Activated CD4-positive, alpha-beta T cell treated with anti-CD3 and anti-CD28 coated beads for 24 hours (primary cell): ENCODE measurements at places on chromosomes 7 and 10.

DNA sequence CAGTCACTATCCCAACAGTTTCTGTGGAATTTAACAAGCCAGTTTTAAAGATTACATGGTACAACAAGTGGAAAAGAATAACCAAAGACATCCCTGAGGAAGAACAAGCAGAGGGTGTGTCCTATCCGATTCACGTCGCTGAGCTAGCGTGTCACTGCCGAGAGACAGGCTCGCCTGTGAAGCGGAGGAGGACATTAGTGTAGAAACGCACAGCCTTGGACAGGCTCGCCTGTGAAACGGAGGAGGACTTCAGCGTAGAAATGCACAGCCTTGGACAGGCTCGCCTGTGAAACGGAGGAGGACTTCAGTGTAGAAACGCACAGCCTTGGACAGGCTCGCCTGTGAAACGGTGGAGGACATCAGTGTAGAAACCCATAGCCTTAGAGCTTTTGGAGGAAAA, 52.7 kb upstream of the INPP5A start:
- DNase-seq, result no peak

DNA sequence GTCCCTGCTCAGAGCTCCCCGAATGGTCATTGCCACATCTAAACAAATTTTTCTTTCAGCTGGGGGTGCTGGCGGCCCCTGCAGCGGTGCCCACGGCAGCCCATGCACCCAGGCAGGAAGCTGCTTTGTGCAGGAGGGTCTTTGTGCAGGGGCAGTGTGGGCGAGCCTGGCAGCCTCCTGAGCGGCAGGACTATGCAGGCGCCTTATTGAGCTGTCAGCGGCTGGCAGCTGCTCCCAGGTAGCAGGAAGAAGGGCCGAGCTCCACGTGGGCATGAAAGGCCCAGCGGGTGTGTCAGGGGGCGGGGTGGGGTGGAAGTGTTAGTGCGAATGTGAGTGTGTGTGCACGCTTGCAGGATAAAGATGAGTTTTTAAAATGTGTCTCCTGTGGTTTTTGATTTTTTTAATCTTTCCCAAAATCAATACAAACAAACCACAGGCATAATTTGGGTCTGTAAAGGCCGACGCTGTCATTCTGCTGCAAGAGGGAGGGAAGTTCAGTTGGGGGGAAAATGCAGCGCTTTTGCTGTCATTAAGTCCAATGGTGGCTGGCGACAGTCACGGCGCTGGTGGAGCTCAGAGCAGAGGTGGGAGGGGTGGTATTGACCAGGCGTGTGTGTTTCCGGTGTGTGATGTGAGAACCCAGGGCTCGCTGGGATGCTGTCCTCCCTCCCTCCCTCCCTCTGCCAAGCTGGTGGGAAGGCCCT, 83.9 kb downstream of the LHPP start:
- DNase-seq, result no peak

GRCh38 chr10:48821692-48822091, 117.9 kb downstream of the LRRC18 start:
- no peak for DNase-seq

DNA sequence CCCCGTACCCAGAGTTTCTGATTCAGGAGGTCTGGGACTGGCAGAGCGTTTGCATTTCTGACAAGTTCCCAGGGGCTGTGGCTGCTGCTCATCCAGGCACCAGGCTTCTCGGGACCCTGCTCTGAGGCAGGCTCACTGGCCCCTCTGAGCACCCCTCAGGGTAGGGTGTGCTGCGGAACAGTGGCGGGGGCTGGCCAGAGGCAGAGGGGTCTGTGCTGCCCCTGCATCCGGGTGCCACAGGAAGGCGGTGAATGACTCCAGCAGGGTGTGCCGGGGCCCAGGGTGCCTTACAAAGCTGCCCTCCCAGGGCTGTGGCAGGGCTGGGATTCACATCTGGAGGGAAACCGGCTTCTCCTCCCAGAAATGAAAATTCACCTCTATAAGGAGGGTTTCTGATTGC, 77.4 kb downstream of the CHST15 start:
- no peak for DNase-seq

DNA sequence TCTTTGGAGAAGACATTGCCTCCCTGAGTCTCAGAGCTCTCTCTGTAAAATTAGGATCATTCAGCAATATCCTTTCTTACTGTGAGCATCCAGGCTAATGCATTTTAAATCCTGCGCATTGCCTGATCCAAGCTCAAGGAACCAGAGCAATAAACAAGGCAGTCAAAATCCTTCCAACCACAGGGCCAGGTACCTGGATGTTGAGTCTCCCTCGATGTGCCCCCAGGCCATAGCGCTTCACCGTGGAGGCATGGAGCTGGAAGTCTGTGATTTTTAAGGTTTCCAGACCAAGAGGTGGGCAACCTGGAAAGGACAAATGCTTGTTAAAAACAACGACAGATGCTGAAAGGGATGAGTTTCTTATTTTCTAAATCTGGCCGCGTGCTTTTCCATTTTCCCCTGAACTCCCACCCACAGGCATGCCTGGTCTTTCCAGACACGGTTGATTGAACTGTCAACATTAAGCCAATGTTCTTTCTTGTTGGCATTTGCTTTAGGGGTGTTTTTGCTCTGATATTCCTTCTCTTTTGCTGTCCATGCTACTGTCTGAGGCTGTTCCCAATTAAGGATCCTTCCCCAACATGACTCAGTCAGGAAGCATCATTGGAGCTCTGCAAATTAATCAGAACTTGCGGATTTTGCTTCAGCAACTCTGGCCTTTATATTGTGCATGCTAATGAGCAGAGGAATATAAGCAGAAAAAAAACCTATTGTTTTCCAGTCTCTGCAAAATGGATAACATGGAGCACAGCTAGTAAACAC, 29.0 kb downstream of the CPXM2 start:
- no peak for DNase-seq

DNA sequence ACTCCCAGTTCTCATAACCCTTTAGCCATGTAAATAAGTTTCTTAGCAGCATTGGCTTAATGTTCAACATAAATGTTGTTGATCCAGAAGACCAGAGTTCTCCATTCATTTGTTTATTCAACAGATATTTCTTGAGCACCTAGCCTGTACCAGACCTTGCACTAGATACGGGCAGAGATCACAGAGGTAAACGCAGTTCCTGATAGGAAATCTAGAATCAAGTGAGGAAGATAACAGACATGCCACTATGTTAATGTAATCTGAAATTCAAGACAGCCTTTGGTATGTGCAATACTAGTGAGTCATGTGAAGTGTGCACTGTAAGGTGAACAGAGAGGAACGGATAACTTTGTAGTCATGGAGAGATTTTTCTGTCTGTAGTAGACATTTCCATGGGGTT, 3.0 kb downstream of the BUB3 start:
- no peak for DNase-seq

DNA sequence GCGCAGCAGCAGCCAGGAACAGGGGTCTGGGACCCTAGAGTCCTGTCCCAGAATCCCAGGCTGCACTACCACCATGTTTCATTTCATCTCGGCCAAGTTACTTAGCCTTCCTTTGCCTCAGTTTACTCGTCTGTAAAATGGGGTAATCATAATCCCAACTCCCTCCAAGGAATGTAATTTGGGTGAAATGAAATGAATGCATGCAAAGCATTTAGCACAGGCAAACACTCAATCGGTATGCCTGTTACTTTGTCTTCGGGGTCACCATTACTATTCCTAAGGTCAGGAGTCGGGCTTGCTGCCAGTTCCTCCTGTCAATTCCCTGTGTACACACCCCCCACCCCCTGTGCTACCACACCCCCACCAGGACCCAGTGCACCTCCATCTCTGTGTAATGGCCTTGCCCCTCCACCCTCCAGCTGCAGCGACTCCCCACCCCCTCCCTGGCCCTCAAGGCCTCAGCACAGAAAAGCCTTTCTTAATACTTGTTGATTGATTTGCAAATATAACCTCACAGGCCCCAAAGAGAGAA, 1.7 kb downstream of the TNS3 start:
- DNase-seq, result no peak

DNA sequence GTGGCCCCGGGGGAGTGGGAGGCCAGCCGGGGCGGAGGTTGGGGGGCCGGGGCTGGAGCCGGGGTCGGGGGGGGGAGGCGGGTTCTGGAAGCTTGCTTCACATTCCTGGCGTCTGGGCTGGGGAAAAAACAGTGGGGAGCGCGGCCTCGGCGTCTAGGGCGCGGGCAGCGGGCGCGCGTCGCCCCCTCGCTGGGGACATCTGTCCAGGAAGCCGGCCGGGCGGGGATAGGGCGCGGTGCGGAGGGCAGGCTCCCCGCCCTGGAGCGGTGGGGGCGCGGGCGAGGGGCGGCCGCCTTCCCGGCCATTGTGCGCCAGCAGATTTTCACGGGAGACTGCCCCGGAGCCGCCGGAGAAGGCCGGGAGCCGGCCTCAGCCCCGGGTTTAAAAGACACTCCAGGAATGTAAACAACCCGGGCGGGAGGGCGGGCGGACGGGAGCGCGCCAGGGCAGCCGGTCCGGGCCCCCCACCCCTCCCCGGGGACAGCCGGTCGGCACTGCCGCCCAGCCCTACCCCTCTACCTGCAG, 1.4 kb downstream of the ZMIZ1 start:
- no peak for DNase-seq

- no peak for DNase-seq
Measured at GRCh38 chr7:159088016-159088865, 56.4 kb downstream of the VIPR2 start.

DNA sequence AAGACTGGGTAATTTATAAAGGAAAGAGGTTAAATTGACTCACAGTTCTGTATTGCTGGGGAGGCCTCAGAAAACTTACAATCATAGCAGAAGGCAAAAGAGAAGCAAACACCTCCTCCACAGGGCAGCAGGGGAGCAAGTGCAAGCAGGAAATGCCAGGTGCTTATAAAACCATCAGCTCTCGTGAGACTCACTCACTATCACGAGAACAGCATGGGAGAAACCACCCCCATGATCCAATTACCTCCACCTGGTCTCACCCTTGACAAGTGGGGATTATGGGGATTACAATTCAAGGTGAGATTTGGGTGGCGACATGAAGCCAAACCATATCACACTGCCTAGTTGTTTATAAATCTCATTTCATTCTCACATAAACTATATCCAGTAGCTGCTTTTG, 28.0 kb upstream of the CPN1 start:
- DNase-seq, result no peak

DNA sequence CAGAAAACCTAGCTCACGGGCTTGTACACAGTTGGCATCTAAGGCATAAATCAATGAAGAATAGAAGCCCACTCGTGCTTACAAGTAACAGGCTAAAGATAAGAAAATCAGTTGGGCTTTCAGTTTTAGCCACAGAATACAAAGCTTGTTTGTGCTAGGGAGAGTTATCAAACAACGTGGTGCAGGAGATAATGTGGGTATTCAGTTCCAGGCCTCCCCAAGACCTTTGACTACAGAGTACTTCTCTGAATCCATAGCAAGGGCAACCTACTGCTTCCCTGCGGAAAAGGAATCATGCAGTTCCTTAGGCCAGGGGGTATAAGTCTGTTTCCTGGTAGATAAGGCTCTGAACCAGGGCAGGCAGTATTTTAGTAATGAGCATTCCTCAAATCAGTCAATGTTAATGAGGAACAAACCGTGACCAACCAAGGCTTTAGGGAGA, 219.5 kb upstream of the CSTF2T start:
- DNase-seq, result no peak

GRCh38 chr10:33477291-33478088, 143.0 kb upstream of the NRP1 start:
- DNase-seq, result no peak

DNA sequence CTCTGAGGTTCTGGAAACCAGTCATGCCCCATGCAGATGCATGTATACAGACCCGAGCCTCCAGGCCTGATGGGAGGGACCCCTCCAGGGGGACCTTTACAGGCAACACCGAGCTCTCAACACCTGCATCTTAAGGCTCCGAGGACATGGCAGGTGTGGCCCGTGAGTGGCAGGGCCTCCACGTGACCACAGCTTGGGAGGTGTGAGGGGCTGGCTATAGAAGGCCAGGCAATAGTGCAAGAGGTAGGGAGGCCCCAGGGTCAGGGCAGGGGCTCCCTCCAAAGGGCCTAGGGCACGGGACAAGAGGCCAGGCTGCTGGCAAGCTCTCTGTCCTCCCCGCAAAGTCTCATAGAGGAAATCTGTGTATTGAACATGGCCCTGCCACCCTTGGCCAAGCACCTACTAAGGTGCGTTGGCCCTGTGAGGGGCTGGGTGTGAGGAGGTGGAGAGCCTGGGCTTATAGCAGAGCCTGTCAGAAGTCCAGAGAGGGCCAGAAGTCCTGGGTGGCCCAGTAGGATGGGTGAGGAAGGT, 134.2 kb downstream of the PTPN20 start:
- DNase-seq, result no peak

- DNase-seq, result no peak
Measured at GRCh38 chr7:133512560-133512959, 259.7 kb downstream of the EXOC4 start.

DNA sequence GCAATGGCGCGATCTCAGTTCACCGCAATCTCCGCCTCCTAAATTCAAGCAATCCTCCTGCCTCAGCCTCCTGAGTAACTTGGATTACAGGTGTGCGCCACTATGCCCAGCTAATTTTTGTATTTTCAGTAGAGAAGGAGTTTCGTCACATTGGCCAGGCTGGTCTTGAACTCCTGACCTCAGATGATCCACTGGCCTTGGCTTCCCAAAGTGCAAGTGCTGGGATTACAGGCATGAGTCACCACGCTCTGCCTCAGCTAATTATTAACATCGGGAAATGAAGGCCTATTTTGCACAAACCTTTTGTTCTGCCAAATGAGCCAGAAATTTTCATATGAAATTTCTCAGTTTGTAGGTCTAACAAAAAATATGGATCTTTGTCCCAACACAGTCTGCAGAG, 106.7 kb upstream of the ODAD2 start:
- DNase-seq, result no peak

- no peak for DNase-seq
Measured at GRCh38 chr10:86229811-86230556, 136.6 kb downstream of the GRID1 start.

DNA sequence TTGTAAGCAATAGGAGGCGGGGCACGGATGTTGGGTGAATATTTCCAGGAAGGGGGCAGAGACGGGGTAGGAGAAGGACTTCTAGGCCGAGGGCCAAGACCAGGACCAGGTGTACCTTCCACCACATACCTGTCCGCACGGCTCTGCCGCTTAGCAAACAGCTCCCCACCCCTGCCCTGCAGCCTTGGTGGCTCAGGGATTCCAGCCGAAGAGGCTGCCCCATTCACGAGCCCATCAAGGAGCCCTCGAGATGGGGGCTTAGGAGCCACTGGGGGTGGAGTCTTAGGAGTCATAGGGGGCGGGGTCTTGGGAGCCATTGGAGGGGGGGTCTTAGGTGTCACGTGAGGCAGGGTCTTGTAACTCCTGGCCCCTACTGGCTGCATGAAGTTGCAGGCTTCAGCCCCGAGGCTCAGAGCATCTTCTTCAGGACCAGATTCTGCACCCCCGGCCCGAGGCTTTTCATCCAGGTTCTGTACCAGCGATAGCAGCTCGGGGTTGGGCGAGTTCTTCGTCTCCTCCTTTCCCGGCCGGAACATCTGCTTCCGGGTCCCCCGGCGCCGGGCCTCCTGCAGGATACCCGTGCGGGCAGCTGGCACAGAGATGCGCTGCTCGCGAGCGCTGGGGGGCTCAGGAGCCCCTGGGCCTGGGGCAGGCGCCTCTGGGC, 6.1 kb upstream of the MYOZ1 start:
- no peak for DNase-seq

DNA sequence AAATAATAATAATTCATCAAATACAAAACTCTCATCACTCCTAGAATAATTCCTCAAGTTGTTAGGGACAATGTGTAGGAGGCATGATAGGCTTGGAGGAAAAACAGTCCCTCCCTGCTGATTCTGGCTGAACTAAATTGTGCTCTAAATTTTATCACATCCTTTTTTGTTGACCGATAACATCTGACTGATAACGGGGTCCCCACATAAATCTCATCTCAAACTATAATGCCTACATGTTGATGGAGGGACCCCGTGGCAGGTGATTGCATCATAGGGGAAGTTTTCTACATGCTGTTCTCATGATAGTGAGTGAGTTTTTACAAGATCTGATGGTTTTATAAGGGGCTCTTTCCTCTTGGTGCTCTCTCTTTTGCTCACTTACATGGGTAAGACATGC, 1043.5 kb upstream of the SORCS1 start:
- DNase-seq, result no peak
